Large intestine (tissue), 12 donors: ENCODE measurements at places on chromosomes 3 and 15. TPM values are rescaled to one million over a fixed set of nuclear protein-coding genes. Genes with fewer than 3 reads are reported as not detected.
A peak's percentile ranks its signal among the peaks of the same experiment; 100 is the strongest.

CILP gene
- 2.8 TPM for polyA plus RNA-seq

ZWILCH gene
- 12.3 TPM for polyA plus RNA-seq

RTP1 gene
- 0.12 TPM for polyA plus RNA-seq

CPEB1 gene
- polyA plus RNA-seq = 1.5 TPM

NRROS gene
- 2.1 TPM for polyA plus RNA-seq

RCN2 gene
- polyA plus RNA-seq = 80.1 TPM

CFAP20DC gene
- 0.82 TPM for polyA plus RNA-seq

PLA2G4D gene
- polyA plus RNA-seq = 0.06 TPM

DNA sequence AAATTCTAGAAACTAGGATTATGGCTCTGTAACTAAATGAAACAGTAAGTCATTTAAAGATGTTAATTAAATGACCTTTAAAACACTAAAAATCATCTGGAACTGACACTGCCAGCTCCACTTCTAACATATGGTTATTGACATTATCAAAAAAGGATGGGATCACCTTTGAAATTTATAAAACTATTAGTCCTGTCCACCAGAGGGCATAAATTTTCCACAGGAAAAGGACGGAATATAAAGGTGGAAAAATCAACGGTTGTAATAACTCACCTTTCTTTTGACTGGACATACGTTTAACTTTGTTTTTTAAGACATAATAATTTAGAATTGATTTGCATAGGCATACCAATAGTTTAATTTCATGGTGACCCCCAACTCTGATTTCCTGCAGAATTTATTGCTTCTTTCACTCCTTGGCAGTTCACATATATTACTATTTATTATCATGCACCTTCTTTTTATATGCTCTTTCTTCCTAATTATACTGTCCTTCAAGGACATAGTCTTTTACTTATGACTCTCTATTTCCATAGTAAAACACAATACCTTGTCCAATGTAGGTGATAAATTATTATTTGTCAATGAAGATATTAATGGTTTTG lies 345.7 kb downstream of the CADM2 start:
- no peaks in the 10 kb centered on the region for H3K4me1 ChIP-seq
- no peaks in the 10 kb centered on the region for H3K27me3 ChIP-seq
- no peak for DNase-seq
- no peak overlapping the region for H3K27ac ChIP-seq
- no peak overlapping the region for H3K4me3 ChIP-seq

GRCh38 chr15:64583519-64583918 lies 123.1 kb downstream of the ZNF609 start:
- no peaks in the 10 kb centered on the region for H3K27me3 ChIP-seq
- H3K27ac ChIP-seq = no peak overlapping the region
- no peak overlapping the region for H3K4me3 ChIP-seq
- DNase-seq = no peak

DNA sequence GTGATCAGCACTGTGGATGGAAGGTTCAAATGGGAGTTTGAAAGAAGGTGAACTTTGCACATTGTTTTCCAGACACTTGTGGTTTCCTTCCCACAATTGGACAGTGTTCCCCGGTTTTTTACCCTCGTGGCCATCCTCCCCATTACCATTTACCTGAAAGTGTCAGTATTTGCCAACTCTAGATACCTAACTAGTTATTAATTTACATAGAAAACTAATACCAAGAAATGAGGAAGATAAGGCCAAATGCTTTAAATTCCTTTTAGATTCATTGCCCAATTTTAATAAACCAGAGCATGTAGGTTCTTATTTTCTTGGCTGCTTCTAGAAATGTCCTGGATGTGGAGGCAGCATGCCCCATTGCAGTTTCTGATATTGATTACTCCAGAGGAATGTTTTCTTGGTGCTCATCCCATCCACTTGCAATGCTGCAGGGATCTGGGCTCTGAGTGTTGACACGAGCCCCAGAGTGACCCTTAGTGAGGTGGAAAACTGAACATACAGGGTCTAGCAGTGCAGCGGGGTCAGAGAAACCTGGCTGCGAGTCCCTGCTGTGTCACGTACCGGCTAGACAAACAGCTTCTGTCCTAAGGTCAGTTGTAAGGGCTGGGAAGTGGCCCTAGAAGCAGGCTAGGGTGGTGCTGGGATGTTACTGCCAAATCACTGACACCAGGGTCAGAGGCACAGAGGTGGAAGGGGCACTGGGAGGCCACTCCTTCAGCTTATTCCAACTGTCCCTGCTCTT lies 23.5 kb downstream of the LSM3 start:
- H3K27ac ChIP-seq = peak overlapping the region; percentile 67
- peaks cover 23% of the 10 kb centered on the region for H3K36me3 ChIP-seq
- no peak overlapping the region for H3K4me3 ChIP-seq
- H3K4me1 ChIP-seq = peaks cover 43% of the 10 kb centered on the region
- peak; percentile 66 for DNase-seq

DNA sequence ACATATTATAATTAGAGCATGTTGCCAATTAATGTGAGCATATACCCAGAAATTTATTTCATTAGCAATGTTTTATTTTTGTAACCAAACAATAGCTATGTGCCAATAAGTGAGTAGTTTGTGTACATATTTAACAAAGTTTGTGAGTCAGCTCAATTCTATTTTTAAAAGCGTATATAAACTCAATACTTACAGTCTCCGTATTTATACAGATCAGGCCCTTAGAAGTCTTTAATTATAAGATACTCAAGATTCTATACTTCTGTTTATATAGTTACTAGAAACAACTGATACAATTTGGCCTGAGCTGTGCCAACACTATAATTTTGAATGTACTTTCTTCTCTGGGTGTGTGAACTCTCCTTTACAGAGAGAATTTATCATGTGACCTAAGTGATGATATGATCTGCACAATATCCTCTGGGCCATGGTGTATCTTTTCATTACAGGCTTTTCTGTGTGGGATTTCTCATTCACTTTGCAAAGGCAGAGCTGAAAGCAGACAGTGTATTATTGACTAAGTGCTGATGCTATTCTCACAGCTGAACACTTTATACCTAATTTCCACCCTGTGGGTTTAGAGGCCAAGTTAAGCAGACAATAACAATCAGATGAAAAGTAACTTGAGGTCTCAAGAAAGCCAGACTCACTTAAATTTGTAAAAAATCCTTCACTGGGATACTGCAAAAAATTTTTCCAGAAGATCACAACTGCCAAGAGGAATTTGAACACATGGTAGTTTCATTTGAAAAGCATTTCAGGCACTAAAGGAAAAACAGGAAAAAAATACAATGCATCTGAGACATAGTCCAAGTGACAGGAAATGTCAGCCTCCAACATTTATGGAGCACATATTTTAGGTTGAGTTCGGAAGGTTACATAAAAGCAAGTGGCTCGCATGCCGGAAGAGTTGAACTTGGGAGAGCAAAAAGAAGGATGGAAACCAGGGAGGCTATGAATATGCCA lies 277.9 kb upstream of the SEMA6D start:
- no peak for DNase-seq
- H3K4me3 ChIP-seq = no peak overlapping the region
- no peaks in the 10 kb centered on the region for H3K36me3 ChIP-seq
- no peaks in the 10 kb centered on the region for H3K4me1 ChIP-seq
- H3K27ac ChIP-seq = no peak overlapping the region

GRCh38 chr3:60434950-60435349 lies 816.3 kb downstream of the FHIT start:
- DNase-seq = no peak
- H3K27me3 ChIP-seq = no peaks in the 10 kb centered on the region
- H3K4me3 ChIP-seq = no peak overlapping the region
- H3K27ac ChIP-seq = no peak overlapping the region
- H3K36me3 ChIP-seq = no peaks in the 10 kb centered on the region
- H3K4me1 ChIP-seq = no peaks in the 10 kb centered on the region

DNA sequence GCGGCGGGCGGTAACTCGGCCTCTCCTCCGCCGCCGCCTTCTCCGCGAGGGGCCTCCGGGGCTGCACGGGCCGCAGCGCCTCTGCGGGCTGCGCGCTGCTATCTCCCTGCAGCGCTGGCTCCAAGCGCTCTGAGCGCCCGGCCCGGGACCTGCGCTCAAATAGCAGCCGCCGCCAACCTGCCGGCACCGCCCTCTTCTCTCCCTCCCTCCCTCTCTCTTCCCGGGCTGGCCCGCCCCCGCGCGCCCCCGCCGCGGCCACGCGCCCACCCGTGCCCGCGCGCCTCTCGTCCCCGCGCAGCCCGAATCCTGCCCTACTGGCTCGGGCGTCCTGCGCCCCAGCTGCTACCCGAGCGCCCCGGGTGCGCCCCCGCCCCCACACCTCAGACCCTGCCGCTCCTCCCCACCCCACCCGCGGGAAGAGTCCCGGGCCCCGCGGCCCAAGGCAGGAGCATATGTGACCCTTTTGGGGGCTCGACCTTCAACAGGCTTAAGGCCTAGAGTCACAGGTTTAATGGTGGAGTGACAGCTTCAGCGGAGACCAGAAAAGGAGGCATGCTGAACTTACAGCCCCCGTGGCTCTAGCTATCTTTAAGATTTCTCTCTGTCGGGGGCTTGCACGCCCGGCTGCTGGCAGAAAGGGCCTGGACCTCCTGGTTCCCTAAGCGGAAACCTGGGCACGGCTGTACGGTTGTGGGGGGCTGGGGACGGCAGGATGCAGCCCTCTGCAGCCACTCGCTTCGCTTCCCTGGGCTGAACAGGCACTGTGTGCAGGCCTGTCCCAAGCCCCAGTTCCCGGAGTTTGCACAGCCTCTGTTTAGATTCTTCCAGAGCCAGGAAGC lies at the start of gene CACNA2D2:
TSS of gene CACNA2D2 (minus strand) at position 131 of the 839 bp plus-strand sequence. CDS start 211 bp downstream, outside the sequence.
- DNase-seq = peak; percentile 48
- H3K4me3 ChIP-seq = peak within 1 kb of the TSS; percentile 32
- peaks cover 11% of the 10 kb centered on the region for H3K4me1 ChIP-seq
- H3K27ac ChIP-seq = no peak within 1 kb of the TSS
- H3K36me3 ChIP-seq = no peaks in the 10 kb centered on the region
- peaks cover 54% of the 10 kb centered on the region for H3K27me3 ChIP-seq

- no peak for DNase-seq
- H3K4me3 ChIP-seq = no peak overlapping the region
- H3K27ac ChIP-seq = no peak overlapping the region
- no peaks in the 10 kb centered on the region for H3K4me1 ChIP-seq
- H3K27me3 ChIP-seq = no peaks in the 10 kb centered on the region
These were observed 30.6 kb upstream of the CDV3 start for GRCh38 chr3:133542871-133543270.

GRCh38 chr3:128146201-128146600 lies 7.1 kb upstream of the EEFSEC start:
- DNase-seq = no peak
- H3K27ac ChIP-seq = no peak overlapping the region
- no peaks in the 10 kb centered on the region for H3K27me3 ChIP-seq
- H3K36me3 ChIP-seq = peaks cover 3% of the 10 kb centered on the region
- H3K4me3 ChIP-seq = no peak overlapping the region
- H3K4me1 ChIP-seq = peaks cover 1% of the 10 kb centered on the region

- no peak overlapping the region for H3K4me3 ChIP-seq
- DNase-seq = no peak
- no peak overlapping the region for H3K27ac ChIP-seq
- H3K4me1 ChIP-seq = no peaks in the 10 kb centered on the region
- no peaks in the 10 kb centered on the region for H3K27me3 ChIP-seq
These were observed 738.6 kb upstream of the NR2F2 start for GRCh38 chr15:95591886-95592285.

DNA sequence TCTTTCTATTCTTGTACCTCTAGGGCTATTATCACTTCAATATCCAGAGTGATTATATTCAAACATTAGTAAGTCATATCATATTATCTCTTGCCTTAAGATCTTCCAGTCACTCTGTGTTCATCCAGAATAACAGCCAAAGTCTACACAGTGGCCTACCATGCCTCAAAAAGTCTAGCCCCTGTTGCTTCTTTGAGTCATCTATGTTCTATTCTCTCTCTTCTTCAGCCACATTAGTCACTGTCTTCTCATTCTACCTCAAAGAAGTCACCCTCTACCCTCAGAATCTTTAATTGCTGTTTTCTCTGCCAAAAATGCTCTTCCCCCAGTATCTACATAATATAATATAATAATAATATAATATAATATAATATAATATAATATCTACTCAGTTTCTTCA lies 356.0 kb downstream of the NLGN1 start:
- no peak for DNase-seq
- H3K4me3 ChIP-seq = no peak overlapping the region
- H3K27ac ChIP-seq = no peak overlapping the region
